DMS153 (cell line): ENCODE measurements at places on chromosomes 3 and 15.

GRCh38 chr15:67156834-67157233 lies 91.4 kb downstream of the SMAD3 start:
- no peak for DNase-seq

DNA sequence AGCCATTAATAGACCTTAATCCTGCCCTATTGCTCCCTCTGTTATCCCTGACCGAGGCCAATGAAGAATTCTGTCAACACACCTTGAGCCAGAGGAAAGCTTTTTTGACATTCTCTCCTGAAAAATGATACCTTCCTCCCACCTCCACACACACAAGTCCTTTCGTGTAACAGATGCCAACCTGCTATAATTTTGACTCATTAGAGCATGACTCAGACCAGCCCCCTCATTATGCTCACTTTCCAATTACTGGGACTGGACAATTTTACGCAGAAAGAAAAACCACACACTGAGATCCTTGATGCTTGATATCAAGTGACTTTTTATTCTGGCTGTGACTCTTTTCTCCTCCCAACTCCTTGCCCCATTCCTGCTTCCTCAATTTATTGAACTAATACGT lies 50.9 kb downstream of the LSAMP start:
- DNase-seq = no peak

DNA sequence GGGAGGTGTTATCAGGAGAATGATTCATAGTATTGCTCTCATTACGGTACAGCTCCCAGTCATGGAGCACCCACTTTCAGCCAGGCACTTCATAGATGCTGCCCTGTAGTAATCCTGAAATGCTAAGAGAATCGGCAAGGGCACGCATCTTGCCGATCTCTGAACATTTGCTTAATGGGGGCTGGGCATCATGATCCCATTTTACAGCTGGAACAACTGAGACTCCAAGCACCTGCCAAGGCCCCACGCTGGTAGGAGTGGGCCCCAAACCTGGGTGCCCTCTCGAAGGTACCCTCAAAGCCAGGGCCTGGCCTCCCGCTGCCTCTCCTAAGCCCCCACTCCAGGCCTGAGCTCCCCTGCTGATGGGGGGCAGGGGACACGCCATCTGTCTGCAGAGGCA lies 47.3 kb downstream of the RPN1 start:
- DNase-seq = no peak

GRCh38 chr3:128619146-128619890 lies 31.3 kb downstream of the RPN1 start:
- no peak for DNase-seq

DNA sequence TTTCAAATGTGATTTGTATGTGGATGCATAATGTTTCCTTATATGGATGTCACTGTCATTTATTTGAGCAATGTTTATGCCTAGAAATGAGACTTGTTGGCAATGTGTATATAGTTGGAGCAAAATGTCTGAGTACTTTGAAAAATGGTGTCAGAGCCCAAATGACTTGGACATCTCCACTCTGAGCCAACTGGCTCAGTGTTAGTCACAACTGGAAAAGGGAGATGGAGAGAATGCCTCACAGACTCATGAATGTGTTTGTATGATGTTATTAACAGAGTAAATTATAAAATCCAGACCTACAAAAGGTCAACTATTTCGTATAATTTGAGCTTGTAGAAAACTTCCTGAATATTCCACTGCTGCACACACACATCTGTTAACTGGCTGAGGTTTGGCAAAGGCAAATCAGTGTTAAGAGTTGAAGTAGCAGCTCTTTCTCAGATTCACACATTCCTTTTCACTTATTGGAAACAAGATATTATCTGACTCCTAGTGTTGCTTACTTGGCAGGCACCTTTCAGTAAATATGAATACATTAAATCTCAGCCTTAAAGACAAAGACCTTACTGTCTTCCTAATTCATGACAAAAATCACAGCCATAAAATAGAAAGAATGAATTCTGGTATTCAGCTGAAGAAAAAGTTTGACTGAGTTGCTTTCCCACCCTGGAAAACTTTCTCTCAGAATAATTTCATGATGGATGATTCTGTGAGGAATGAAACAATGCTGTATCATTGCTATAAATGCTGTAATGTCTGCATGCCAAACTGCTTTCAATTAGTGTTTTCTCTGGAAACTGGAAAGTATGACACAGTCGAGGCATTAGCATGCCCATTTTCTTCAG lies 27.0 kb downstream of the ADIPOQ start:
- DNase-seq = no peak

GRCh38 chr3:5126586-5126985 lies 4.5 kb downstream of the ARL8B start:
- DNase-seq = no peak

DNA sequence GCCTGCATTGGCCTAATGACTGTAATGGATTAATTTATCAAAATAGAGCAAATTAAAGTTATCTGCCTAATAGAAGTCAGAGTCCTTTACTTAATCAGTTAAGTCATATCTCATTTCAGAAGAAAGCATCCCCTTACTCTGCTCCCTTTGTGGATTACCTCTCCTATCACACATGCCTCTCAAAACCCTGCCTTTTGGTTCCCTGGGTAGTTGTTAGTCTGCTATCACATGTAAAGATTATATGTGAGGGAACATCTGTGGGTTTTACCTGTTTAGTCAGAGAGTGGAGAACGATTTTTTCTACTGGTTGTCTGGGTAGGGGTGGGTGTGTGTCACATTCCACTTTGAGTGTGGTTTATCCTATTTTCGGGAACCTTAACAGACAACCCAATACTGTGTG lies 16.4 kb downstream of the UBE2E2 start:
- DNase-seq = no peak

DNA sequence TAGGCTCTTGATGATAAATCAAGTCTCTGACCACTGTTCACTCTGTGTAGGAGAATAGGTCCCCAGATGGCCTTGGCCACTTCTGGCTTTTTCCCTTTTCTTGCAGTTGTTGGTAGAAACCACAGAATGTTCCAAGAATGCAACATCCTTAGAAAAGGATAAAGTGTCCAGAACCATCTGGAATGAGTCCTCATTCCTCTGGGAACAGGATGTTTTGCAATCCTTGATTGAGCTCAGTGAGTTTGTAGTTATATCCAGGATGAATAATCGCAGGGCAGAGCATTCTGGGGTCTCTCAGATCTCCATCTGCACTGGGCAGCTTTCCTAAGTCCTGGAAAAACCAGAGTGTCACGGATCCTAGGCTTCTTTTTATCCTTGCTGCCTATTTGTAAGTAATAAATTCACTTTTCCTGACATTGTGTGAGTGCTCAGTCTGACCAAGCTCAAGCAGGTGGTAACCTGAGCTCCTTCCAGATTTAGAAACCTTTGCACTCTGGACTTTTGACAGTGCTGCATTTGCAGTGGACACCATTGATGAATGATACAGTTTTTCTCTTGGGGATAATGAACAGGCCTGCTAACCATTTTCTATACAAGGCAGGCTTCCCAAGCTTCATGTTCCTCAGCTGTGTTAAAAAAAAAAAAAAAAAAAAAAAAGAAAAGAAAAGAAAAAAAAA lies 1028.6 kb downstream of the OTOL1 start:
- DNase-seq = no peak

GRCh38 chr15:28252831-28253230 lies 69.1 kb downstream of the HERC2 start:
- no peak for DNase-seq

DNA sequence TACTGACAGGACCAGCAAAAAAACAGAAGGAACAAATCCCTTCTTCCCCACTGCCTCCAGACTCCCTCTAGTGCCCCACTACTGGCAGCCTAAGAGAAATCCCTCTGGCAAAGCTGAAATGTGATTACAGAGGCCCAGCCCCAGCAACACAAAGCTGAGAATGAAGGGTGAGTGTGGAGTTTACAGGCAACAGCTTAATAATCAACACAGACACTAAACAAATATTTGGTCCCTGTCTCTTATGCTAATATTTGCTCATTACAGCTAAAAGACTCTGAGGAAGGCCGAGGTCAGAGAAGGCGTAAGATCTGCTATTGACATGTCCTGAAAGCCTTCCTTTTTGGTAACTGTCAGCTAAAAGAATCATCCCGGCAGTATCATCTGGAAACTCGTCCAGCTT lies 308.5 kb upstream of the RASGRP1 start:
- DNase-seq = no peak

- DNase-seq = no peak
Measured at GRCh38 chr3:123320221-123320620, 118.5 kb downstream of the SEC22A start.

DNA sequence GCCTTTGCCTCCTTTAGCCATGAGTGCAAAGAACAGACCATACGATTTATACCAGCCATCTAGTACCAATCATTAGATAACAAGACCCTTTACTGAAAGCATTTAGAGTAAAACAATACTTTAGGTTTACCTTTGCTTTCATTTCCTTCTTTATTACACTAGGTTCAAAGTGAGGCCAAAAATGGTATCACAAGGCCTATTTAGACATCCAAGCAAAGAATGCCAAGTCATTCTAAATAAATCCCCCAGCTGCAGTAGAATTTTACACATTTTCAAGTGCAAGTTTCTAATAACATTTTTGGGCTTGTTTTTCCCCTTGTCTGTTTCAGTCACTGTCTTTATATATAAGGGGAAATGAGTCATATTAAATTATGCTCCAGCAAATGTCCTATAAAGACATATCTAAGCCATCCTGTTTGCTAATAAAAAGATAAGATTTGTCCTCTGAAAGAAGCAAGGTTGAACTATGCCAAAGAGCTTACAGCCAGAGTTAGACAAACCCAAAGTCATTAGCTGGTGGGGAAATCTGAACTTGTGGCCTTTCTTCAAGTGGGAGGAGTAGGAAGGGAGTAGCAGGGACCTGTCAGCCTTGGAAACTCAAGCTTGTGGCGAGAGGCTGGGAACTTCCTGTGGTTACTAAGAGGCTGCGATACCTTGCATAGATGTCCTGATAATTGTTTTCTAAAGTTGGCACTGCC lies 232.7 kb downstream of the MECOM start:
- DNase-seq = no peak

- no peak for DNase-seq
Measured at GRCh38 chr15:86553108-86553507, 473.4 kb downstream of the AGBL1 start.
